ENCODE measurements at places on chromosomes 1 and 21.

GRCh38 chr1:40095806-40096205, 1.2 kb downstream of the PPT1 start:
- no peak for DNase-seq

GRCh38 chr1:172905452-172905851, 145.3 kb downstream of the TNFSF18 start:
- no peak for DNase-seq

- DNase-seq, result no peak
Measured at GRCh38 chr1:2322065-2322571, 69.2 kb downstream of the MORN1 start.

DNA sequence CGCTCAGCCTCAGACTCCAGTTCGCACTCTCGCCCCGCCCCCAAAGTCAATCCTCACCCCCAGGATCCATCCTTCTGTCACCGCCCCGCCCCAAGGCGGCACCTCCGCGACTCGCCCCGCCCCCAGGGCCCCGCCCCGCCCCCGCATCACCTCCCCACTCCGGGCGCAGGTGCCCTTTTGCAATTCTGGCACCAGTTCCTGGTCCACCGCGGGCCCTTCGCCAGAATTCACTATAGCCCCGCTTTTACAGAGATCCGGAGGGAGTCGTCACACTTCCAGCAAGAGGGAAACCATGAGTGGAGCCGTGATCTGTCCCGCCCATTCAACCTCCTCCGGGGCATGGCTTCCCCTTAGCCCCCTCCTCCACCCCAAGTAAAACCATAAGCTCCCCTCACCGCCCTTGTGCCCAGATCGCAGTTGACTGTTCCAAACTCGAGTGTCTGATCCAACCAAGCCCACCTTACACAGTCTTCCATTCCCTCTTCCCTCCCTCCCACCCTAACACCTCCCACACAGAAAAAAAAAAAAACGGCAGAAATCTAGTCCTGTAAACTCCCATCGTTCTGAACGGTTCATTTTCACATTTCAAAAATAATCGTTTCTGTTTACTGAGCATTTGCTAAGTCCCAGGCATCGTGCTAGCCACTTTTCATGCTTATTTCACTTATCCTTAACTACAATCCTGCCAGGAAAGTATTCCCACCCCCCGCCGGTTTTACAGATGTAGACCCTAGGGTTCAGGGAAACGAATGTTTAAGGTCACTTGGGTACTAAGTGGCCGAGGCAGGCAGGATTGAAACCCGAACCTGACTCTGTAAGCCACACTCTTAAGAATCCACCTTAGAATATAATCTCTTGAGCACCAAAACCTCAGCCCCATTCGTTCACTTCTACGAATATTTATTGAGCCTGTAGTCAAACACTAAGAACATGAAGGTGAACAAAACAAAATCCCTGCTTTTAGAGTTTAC, 1.3 kb upstream of the DNAJC16 start:
- no peak for DNase-seq

GRCh38 chr1:220717800-220718640, 27.9 kb downstream of the C1orf115 start:
- DNase-seq, result no peak

GRCh38 chr1:245043611-245043940, 111.2 kb upstream of the KIF26B start:
- DNase-seq, result no peak

GRCh38 chr1:226002667-226003501, 3.7 kb upstream of the SDE2 start:
- no peak for DNase-seq

GRCh38 chr1:173451981-173452380, 25.2 kb upstream of the PRDX6 start:
- no peak for DNase-seq

DNA sequence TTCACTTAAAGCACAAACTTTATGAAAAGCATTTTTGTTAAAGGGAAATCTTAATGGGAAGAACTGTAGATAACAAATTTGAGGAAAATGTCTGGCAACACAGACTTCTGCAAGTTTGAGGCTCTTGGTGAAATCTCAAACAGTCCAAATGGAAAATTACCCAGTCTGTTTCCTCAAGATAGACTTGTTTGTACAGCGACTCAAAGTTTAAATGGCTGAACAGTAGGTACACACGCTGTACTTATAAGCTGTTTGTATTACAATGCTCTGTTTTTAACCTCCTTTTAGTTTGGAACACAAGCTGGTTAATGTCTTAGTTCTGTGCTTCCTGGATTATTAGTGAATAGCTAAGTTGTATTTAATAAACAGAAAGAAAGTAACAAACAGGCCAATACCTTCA, 217.1 kb downstream of the NFIA start:
- DNase-seq, result no peak

GRCh38 chr1:209634005-209634737, 18.1 kb downstream of the LAMB3 start:
- no peak for DNase-seq

- no peak for DNase-seq
Measured at GRCh38 chr1:48684381-48684780, 92.3 kb downstream of the BEND5 start.

DNA sequence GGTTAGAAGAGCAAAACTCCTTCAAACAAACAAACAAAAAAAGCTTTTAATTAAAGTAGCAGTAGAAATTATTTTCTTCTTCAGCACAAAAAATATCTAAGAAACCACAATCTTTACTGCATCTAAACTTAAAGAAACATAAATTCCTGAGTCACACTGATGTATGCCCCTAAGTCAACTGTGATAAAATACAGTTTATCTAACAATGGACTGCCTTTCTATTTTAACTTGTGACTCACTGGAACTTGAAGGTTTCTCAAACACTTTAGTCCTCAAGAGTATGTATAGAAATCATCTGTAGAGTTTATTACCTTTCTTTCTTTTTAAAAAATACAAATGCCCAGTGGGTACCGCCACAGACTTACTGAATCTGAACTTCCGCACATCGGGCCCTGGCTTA, 86.2 kb downstream of the LBR start:
- no peak for DNase-seq

GRCh38 chr1:158311066-158311465, 20.3 kb downstream of the CD1B start:
- no peak for DNase-seq

- no peak for DNase-seq
Measured at GRCh38 chr1:192475329-192475728, 100.2 kb upstream of the RGS1 start.

DNA sequence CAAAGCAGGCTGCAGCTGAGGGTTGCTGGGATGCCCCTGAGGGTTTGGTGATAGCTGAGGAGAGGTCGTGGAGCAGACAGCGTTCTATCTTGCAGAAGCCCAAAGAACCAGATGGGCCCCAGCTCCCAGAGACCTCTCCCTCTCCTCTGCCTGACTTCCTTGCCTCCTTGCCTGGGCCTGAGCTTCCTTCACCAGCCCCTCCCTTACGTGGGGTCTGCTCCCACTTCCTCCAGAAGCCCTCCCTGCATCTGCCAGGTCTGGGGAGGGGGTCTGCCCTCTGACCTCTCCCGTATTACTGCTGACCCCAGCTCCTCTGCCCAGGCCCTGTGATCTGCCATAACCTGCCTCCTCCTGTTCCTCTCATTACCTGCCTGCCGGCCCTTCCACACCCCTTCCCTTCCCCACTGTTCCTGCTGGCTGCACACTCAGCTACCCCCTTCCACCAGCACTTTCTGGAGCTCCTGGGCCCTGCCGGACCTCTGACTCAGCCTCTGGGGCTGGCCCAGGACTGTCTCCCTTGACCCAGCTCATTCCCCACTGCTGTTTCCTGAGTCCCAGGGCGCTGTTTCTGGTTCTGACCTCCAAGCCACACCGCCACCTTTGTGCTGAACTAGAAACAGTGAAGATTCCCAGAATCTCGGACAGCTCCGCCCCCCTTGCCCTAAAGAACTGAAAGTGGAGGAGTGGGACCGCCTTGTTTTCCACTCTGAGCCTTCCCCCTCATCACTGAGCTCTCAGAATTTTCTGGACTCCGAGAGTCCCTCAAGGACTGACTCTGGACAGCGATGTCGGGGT, 237.7 kb upstream of the C1orf174 start:
- no peak for DNase-seq

GRCh38 chr1:213987927-213988506, at the start of gene PROX1:
TSS of gene PROX1 (plus strand) at chr1:213987973. CDS start at chr1:213996536, 8,563 bp downstream.
- no peak for DNase-seq

- no peak for DNase-seq
Measured at GRCh38 chr1:89200663-89201062, 1.9 kb upstream of the GBP4 start.

- no peak for DNase-seq
Measured at GRCh38 chr1:19376428-19377372, 64.6 kb downstream of the SLC66A1 start.

- no peak for DNase-seq
Measured at GRCh38 chr1:64136296-64136695, 67.1 kb upstream of the UBE2U start.

DNA sequence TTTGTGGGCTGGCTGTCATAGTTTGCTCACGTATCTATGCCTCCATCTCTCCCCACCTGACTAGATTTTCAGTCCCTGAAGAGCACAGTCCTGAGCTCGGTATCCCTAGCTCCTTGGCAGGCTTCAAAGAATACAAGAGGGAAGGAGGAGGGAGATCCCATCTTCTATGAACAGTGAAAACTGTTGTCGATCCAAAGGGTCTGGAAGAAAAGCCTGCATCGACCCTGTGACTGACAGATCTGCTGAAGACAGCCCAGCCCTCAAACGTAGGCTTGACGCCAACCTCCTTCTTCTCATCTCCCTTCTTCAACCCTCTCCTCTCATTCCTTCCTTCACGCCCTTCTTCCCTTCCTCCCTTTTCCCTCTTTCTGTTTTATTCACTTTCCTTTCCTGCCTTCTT, 13.3 kb upstream of the ADORA1 start:
- DNase-seq, result no peak

DNA sequence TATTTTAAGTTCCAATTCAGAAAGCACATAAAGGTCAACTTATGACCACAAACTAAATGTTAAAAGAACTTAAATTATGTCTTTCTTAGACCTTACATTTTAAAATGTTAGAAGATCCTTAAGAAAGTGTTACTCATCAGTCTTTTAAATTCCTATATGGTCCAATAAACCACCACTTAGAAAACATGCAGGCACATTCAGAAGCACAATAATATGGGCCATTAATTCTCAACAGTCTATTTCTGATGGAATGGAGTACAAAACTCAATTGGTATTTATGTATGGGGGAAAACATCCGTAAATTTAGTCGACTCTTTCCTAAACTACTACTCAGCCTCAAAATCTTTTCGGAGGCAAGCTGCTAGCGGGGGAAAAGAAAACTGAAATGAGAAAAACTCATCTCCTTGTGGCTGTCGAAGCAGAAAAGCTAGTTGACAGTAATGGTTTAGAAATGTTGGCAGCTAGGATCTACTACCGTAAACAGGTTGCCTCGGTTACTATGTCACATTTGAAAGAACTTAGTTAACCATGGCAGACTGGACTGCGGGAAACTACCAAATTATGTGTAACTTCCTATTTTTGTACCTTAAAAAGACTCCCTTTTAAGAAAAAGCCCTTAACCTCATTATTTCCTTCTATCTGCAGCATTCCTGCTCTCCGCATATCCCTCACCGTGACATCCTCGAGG, 1.0 kb downstream of the TRMT1L start:
- no peak for DNase-seq

DNA sequence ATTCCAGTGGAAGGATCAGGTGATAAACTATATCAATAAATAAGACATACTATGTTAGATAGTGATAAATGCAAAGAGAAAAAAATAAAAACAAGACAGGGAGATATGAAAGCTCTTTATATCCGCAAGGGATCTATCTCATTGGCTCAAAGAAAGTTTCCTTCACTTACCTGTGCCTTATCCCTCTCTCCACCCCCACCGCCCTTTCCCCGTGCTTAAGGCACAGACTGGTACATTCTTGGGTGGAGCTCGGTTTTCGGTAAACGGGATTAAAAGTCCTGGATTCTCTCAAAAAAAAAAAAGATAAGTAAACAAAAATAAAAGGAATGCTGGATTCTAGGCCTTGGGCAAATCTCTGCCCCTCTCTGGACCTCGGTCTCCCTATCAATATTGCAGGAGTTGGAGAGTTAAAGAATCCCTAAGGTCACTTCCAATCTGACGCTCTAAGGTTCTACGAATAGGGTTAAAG, 593 bp upstream of the DNAJC16 start:
- no peak for DNase-seq

- DNase-seq, result no peak
Measured at GRCh38 chr1:90394247-90394646, 322.9 kb downstream of the BARHL2 start.

GRCh38 chr1:113834716-113835115, 22.4 kb upstream of the RSBN1 start:
- no peak for DNase-seq

DNA sequence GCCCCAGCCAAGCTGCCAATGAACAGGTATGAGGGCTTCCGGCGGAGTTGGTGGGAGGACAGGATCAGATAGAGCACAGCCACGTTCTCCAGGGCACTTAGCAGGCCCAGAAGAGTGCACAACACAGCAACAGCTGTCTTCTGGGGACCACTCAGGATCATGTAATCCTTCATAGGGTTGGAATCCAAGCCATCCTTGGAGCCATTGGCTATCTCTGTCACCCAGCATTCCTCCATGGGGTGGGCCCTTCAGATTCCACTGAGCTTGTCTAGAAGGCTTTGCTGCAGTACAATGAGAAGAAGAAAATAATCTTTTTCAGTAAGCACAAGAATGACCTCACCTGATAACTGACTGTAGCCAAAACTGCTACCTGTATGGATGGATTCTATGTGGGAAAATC, 7.3 kb upstream of the FUCA1 start:
- no peak for DNase-seq

GRCh38 chr1:116755681-116756080, 1.5 kb downstream of the CD2 start:
- DNase-seq, result no peak

DNA sequence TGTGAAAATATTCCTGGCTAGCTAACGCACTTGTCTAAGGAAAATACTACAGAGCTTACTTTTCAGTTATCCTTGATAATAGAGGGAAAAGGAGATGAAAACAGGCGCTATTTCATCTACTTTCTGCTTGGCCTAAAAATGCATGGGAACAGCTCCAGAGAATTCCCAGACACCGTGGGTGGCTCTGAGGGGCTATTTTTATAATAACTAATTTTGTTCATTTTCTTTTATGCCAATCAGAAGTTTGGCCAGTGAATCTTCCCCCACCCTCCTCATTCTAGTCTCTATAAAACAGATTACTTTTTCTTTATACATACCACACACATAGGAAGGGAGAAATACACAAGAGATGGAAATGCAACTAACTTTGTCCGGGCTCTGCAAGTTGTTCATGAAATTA, 322.9 kb downstream of the SETD4 start:
- DNase-seq, result no peak

GRCh38 chr1:239426821-239427475, 40.6 kb downstream of the CHRM3 start:
- DNase-seq, result no peak

- DNase-seq, result no peak
Measured at GRCh38 chr1:240611619-240612480, at the start of gene GREM2. TSS of gene GREM2 (minus strand) at chr1:240612155. CDS start at chr1:240493475, 118,680 bp downstream.

- no peak for DNase-seq
Measured at GRCh38 chr21:27548486-27548885, 581.6 kb upstream of the ADAMTS5 start.

All from cortex of kidney (tissue), 1 donor.